Activated CD4-positive, alpha-beta T cell treated with anti-CD3 and anti-CD28 coated beads for 48 hours (primary cell): ENCODE measurements at places on chromosomes 6 and 20.

DNA sequence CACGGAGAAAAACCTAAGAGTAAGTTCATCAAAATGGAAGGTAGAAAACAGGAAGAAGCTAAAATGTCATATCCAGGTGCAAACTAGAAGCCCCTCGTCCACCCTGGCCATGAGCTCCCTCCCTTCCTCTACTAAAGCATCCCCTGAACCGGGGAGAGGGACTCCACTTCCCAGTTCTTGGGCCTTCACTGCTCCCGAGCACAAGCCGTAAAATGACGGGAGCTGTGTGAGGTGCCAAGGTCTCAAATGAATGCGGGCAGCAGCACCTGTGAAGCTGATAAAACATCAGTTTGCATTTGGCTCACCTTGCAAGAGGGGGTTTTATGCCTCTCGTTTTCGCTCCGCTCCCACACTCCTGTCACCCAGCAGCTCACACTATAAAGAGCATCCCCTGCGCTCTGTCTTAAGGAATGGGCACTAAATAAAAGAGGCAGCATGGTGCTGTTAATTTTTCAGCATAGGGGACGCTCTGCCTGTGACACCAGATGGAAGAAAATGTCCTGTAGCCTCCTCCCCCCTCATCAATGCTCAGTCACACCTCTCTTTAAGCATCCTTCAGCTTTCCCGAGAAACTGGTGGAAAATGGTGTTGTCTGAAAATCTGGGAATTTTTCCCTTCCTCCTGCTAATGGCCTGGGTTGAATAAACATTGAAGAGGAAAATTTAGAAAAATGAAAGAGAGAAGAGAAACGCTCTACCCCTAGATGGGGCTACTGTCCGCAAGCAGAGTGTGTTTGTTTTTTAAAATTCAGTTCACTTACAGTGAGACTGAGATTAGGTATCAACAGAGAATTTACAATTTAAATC, 563.0 kb upstream of the AGPAT4 start:
- no peak for DNase-seq

GRCh38 chr20:26208296-26209091, 511.8 kb upstream of the ZNF337 start:
- DNase-seq: peak; percentile 53

DNA sequence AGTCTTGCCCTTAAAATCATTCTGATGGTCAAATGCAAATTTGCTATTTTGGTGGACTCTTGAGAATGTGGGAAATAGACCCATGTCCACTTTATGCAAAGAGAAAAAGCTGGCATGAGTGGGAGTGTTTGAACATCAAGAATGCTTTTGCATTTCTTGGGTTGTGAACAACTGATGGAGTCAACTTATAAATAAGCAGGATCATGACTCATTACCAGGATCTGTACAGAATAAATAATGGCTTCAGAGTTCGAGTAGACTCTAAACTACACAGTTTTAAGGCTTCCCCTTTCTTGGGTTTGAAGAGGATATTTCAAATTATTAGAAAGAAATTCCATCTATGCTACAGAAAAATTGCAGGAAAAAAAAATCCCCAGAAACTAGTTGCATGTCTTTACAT, 195.5 kb downstream of the EYA4 start:
- no peak for DNase-seq

- DNase-seq: no peak
These were observed 546.0 kb upstream of the ARID1B start for GRCh38 chr6:156231026-156231765.

- no peak for DNase-seq
These were observed 248.0 kb downstream of the TTLL2 start for GRCh38 chr6:167572841-167573271.

DNA sequence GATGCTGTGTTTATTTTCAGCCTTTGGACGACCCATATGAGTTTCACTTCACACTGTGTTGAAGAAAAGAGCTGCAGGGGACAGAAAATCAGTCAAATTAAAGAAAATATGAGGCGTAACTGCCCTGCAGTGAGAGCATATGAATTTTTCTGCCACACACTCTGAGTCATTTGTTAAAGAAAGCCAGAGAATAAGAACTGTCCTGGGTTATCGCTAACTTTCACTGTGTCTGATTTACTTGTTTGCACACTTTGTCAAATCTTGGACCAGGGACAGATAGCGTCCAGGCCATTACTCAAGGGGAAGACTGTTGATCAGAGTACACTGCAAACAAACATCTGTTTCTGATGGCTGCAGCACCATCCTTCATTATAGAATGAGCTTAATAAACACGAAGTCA, 126.8 kb upstream of the AGPAT4 start:
- no peak for DNase-seq

DNA sequence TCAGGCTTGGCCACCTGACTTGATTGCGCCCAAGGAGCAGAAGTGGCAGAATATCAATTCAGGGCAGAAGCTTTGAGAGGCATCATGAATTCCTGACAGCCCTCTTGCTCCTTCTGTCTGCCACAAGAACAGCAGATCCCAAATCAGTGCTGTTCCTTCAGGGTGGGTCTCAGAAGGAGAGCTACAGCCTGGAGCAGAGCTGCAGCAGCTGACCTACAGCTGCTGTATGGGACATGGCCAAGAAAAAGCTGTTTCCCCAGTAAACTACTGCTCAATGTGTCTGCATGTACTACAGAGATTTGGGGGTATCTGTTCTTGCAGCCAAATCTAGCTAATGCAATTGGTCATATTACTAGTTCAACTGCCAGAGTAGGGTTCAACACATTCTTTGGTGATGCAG, 69.0 kb downstream of the SLC22A3 start:
- no peak for DNase-seq

DNA sequence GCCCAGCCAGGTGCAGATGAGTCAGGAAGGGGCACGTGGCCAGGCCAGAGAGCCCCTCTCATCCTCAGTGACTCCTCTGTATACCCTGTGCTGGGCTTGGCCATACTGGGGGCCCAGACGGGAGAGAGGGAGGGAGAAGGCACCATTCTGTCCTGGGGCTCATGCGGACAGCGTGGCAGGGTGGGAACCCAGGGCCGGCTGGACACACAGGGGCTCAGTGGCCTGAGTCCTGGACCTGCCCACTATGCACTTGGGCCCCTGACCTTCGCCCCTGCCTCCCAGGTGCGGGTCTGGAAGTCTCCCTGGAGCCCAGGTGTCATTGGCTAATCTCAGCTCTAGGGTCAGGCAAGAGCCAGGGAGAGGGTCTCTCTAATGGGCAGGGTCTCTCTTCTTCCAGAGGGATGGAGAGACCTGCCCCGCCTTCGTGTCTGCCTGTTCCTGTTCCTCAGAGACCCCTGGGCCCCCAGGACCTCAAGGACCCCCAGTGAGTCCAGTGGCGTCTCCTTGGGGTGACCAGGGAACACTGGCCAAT, 27.7 kb downstream of the COL20A1 start:
- no peak for DNase-seq

- no peak for DNase-seq
These were observed 14.2 kb downstream of the HEBP2 start for GRCh38 chr6:138418118-138418742.

GRCh38 chr6:90216072-90216977, 80.3 kb downstream of the BACH2 start:
- peak; percentile 48 for DNase-seq

- DNase-seq: no peak
These were observed 117.8 kb upstream of the GMDS start for GRCh38 chr6:2363211-2363610.

GRCh38 chr20:47042464-47042863, 147.8 kb downstream of the EYA2 start:
- no peak for DNase-seq

DNA sequence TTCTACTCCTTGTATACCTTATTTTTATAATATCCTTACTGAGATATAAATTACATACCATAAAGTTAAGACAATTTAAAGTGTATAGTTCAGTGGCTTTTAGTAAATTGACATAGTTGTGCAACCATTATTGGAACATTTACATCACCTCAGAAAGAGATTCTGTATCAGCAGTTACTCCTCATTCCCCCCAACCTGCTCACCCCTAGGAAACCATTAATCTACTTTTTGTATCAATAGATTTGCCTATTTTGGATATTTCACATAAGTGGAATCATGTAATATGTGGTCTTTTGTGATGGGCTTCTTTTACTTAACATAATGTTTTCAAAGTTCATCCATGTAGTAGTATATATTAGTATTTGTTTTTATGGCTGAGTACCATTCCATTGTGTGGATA, 51.3 kb downstream of the CDC5L start:
- no peak for DNase-seq

GRCh38 chr6:41527721-41528408, 18.3 kb upstream of the FOXP4 start:
- no peak for DNase-seq

GRCh38 chr6:84340422-84340821, 113.0 kb upstream of the CEP162 start:
- no peak for DNase-seq

DNA sequence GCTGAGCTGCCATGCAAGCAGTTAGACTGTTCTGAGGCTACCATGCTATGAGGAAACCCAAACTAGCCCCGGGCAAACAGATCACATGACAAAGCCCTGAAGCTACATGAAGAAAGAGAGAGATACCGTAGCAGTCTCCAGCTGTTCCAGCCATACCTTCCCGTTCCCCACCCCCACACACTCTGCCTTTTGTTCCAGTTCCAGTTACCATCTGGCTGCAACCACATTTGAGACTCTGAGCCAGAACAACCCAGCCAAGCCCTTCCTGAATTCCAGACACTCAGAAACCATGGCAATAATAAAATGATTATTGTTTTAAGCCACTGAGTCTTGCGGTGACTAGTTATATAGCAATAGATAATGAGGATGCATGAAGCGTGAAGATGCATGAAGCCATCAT, 28.3 kb downstream of the RIN2 start:
- DNase-seq: no peak

GRCh38 chr20:18657575-18657974, 69.7 kb downstream of the DTD1 start:
- no peak for DNase-seq

- DNase-seq: no peak
These were observed 59.5 kb downstream of the NCOA3 start for GRCh38 chr20:47561180-47561579.

GRCh38 chr6:52312461-52312860, 27.9 kb upstream of the MCM3 start:
- DNase-seq: no peak

- DNase-seq: no peak
These were observed 2.6 kb downstream of the CST4 start for GRCh38 chr20:23686046-23686750.

GRCh38 chr6:10303608-10304506, 111.0 kb downstream of the TFAP2A start:
- no peak for DNase-seq

DNA sequence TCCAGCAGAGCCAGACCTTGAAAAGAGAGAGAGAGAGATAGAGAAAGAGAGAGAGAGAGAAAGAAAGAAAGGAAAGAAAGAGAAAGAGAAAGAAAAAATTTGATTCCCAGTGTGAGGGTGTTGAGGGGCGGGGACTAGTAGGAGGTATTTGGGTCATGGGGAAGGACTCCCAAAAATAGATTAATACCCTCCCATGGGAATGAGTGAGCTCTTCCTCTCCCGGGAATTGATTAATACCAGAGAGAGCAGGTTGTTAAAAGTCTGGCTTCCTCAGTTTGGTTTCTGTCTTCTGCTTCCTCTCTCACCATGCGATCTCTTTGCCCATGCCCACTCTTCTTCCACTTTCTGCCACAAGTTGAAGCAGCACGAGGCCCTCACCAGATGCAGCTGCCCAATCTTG, 28.8 kb upstream of the CFAP206 start:
- no peak for DNase-seq

- no peak for DNase-seq
These were observed 860.3 kb upstream of the SLC35B3 start for GRCh38 chr6:9295644-9296043.

- DNase-seq: no peak
These were observed 17.2 kb downstream of the SH3BGRL2 start for GRCh38 chr6:79648328-79648727.

GRCh38 chr6:68559070-68559469, 76.0 kb upstream of the ADGRB3 start:
- no peak for DNase-seq

DNA sequence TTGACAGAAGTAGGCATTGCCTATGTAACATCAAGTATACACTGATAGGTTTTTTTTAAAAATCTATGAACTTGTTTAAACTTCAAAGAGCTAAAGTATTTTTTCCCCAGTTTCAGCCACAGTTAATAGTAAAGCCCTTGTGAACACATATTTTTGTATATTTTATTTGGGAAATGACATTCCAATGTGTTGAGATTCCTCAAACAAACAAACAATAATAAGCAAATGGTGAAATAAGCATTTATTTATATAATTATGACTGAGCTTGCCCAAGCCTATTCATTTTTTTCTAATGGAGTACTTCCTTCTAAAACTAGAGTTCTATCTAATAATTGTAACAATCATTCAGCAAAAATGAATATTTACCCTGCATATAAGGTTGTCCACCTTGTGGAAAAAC, 12.5 kb downstream of the SYCP2 start:
- no peak for DNase-seq

GRCh38 chr6:7301702-7302101, 11.3 kb downstream of the SSR1 start:
- no peak for DNase-seq

- DNase-seq: no peak
These were observed 44.9 kb downstream of the MDFI start for GRCh38 chr6:41683273-41683522.

DNA sequence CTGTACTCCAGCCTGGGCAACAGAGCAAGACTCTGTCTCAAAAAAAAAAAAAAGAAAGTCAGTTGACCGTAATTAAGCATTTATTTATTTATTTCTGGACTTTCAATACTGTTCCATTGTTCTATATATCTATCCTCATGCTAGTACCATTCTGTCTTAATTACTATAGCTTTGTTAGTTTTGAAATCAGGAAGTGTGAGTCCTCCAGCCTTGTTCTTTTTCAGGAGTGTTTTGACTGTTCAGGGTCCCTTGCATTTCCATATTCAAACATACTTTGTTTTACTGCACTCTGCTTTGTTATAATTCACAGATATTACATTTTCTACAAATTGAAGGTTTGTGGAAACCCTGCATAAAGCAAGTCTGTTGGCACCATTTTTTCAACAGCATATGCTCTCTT, 36.7 kb upstream of the ASXL1 start:
- no peak for DNase-seq
